ENCODE measurements at places on chromosomes 5 and 9. TPM values are rescaled to one million over a fixed set of nuclear protein-coding genes. Genes with fewer than 3 reads are reported as not detected.

The MRPS30 gene
- 56.6 TPM for total RNA-seq

The C5orf58 gene
- total RNA-seq = not detected

The FAM120AOS gene
- 22.0 TPM for total RNA-seq

The MSX2 gene
- total RNA-seq = 10.9 TPM

The RIC1 gene
- 52.0 TPM for total RNA-seq

The IFNA2 gene
- total RNA-seq = not detected

The TYRP1 gene
- total RNA-seq = 73.9 TPM

The PCDHA10 gene
- 0.20 TPM for total RNA-seq

The CCNJL gene
- 3.2 TPM for total RNA-seq

The SHISAL2B gene
- total RNA-seq = not detected

The BARHL1 gene
- total RNA-seq = not detected

The SPAG8 gene
- 1.2 TPM for total RNA-seq

The FAM78A gene
- 3.6 TPM for total RNA-seq

The TEX48 gene
- total RNA-seq = not detected

The ZDHHC12 gene
- total RNA-seq = 7.5 TPM

Measured in skin of body (tissue), 3 donors.